H1 (cell line): ENCODE measurements at places on chromosomes 1 and 21. TPM values are rescaled to one million over a fixed set of nuclear protein-coding genes. Genes with fewer than 3 reads are reported as not detected.

GRCh38 chr1:153735090-153735420 lies 7.2 kb downstream of the INTS3 start:
- no peak for DNase-seq

DNA sequence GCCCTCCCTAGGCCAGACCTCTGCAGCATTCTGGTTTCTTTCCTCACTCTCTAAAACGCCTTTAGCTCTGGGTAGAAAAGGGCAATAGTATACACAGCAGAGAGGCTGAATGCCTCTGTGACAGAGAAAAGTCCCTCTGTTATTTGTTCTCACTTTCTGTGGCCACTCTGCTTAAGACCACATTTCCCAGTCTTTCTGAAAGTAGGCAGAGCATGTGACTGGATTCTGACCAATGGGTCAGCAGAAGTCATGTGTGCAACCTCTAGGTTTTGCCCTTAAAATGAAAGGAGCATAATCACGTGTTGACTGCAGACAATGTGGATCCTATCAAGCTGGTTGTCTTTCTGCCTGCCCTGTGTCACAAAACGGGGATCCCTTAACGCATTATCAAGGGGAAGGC lies 79.7 kb upstream of the MARK1 start:
- DNase-seq = no peak

- DNase-seq = no peak
Observed at GRCh38 chr21:38254970-38255369, 1.8 kb upstream of the KCNJ15 start.

GRCh38 chr1:41830726-41831125 lies 88.0 kb downstream of the HIVEP3 start:
- no peak for DNase-seq

- peak; percentile 67 for DNase-seq
Observed at GRCh38 chr1:216310776-216311175, 112.5 kb downstream of the USH2A start.

The SPRR1A gene
- polyA plus RNA-seq = not detected in 2 replicates

The INAVA gene
- 49.3 and 77.0 TPM in 2 replicates for polyA plus RNA-seq

The LCE1C gene
- not detected in 2 replicates for polyA plus RNA-seq

The LMX1A gene
- 0.03 TPM in 1 of 2 replicates, not detected in the other for polyA plus RNA-seq

The FLG2 gene
- polyA plus RNA-seq = not detected in 2 replicates
